M059J (cell line): ENCODE measurements at places on chromosomes 13 and 19. TPM values are rescaled to one million over a fixed set of nuclear protein-coding genes. Genes with fewer than 3 reads are reported as not detected.

- DNase-seq: peak; percentile 26
Observed at GRCh38 chr13:38255600-38255999, 94.1 kb upstream of the UFM1 start.

GRCh38 chr13:30792285-30793000 lies 57.1 kb downstream of the ALOX5AP start:
- peak; percentile 94 for DNase-seq

DNA sequence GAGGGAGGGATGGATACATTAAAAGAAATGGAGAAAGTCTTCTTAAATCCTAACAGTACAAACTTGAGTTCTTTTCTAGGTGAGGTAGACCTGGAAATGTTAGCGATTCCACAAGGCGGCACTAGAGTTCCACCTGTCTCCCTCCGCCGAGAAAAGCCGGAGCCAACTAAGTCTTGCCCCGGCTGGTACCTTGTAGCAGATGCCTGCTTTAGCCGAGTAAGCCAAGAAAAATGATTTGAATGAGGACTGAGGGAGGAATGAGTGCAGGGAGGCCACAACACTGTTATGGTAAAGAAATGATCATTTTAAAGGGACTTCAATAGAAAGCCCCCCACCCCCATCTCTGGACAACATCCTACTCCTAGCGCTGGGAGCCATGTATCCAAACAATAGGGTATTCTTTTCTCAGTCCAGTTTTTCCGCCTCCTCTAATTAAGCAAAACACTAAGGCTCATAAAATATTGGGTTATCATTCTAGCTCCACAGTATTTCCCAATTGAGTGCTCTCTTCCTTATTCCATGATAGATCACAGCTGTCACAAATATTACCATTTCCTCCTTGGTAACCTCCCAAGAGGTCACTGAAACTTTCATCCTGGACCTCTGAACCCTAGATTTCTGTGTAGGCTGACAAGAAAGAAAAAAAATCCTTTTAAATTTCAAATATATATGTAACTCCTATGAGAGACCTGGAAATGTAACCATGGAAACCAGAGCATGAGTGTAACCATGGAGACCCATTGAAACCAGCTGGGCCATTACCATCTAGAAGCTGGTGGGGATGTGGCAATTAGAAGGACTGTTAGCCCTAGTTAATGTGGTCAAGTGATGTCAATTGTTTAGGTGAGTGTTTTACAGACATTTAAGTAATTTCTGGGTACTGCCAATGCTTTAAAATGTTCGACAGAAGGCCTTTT lies 58.3 kb downstream of the GPALPP1 start:
- DNase-seq: peak; percentile 76

SLC25A42 gene
- total RNA-seq: 8.4 and 10.3 TPM in 2 replicates

- DNase-seq: no peak
Observed at GRCh38 chr13:51068501-51068900, 42.6 kb downstream of the C13orf42 start.

MEGF8 gene
- 5.0 and 12.3 TPM in 2 replicates for total RNA-seq

ACER1 gene
- total RNA-seq: not detected in 2 replicates

- no peak for DNase-seq
Observed at GRCh38 chr13:49536144-49536873, 40.6 kb downstream of the PHF11 start.

DNA sequence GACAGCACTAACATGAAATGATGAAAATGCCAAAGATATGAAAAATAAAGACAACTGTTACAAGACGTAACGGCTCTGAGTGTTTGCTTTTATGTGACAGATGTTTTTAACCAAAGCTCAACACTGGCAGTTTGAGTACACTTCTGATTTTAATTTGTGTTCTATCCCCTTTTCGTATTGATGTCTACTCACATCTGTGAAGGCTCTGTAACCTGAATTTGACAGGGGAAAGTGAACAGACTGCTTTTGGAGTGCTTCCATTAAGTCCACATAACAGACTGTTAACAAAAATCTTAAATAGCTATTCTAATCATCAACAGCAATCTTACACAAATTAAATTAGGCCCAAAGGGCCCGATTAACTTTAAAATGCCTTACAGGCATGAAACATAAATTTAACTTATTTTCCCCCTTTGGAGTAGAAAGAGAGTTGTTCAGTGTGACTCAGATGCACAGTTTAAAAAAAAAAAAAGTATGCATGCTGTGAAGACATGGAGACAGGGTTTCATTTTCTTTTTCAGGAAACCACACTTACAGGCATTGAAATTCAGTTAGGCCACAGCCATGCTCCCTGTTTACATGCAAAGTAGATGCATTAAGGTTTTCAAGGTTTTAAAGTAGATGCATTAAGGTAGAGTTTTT lies 16.3 kb upstream of the RNASEH2B start:
- peak; percentile 50 for DNase-seq

- peak; percentile 90 for DNase-seq
Observed at GRCh38 chr19:2610637-2611482, 91.6 kb downstream of the GNG7 start.
